ENCODE measurements at places on chromosomes 7 and 10. TPM values are rescaled to one million over a fixed set of nuclear protein-coding genes. Genes with fewer than 3 reads are reported as not detected.

DNA sequence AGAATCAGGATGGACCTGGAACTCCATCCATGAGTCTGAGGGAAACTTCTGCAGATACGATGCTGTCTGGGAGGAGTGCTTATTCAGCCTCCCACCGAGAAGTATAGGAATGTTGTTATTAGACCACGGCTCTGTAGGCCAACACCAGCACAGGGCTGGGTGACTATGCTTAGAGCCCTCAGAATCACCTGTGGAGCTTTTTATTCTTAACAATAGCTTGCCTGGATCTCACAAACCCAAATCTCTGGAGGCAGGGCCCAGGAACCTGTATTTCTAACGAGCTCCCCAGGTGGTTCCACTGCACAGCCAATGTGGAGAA, 55.6 kb upstream of the ARID5B start:
- DNase-seq = no peak

DNA sequence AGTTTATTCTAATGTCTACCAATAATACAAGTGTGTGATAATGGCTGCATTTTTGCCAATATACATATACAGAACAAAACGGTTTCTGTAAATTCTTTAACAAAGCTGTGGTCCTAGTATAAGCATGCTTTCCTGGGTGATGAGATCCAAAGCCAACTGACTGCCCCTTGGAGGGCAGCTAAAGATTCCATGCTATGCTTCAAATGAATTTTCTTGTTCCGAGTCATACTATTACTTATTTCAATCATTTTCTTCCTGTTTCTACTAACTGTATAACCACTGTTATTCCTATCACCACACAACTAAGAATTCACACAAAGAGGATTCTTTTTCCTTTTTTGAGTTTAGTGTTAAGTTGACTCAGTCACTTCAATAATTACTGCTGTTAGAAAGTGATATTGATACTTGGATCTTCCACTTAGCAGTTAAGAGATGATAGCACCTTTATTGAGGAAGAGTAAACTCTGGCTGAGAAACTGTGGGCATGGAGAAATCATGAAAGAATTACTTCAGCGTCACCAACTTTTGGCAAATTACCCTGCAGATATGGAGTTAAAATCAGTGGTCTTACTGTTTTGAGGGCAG, 197.5 kb downstream of the ARL4A start:
- DNase-seq = no peak

- no peak for DNase-seq
Measured at GRCh38 chr7:1632506-1632905, 37.6 kb upstream of the ELFN1 start.

- no peak for DNase-seq
Measured at GRCh38 chr7:80935991-80936780, 17.3 kb upstream of the SEMA3C start.

- no peak for DNase-seq
Measured at GRCh38 chr10:44965104-44965503, 5.5 kb downstream of the RASSF4 start.

- DNase-seq = no peak
Measured at GRCh38 chr10:126576336-126576735, 94.2 kb downstream of the C10orf90 start.

GRCh38 chr7:51011710-51012350, 229.1 kb upstream of the GRB10 start:
- DNase-seq = no peak

DNA sequence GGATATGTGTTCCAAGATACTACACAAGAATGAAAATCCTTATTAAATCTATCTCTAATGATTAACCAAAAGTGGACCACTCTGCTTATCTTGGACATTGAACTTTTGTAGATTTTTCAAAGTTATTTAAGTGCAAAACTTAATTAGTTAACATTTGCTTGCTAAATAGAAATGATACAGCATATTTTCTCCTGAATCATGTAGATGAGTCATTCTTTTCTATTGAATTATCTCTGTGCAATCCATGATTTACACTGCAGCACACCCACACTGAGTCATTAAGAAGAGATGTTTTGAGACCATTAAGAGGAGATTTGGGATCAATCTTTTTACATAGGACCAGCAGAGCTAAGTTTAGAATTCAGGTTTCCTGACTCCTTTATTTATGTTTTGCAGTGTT, 6.6 kb upstream of the ABCC2 start:
- no peak for DNase-seq

DNA sequence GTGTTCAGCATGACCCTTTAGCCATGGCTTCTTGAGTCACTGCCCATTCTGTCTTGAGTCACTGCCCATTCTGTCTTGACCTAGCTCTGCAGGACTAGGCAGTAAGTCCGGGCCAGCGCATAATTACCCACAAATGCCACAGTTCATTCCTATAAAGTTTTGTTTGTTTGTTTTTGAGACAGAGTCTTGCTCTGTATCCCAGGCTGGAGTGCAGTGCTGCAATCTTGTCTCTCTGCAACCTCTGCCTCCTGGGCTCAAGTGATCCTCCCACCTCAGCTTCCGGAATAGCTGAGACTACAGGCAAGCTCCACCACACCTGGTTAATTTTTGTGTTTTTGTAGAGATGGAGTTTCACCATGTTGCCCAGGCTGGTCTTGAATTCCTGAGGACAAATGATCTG, 32.7 kb upstream of the TARP start:
- DNase-seq = no peak

- no peak for DNase-seq
Measured at GRCh38 chr7:27121684-27122076, 8.9 kb downstream of the HOXA4 start.

GRCh38 chr7:20954711-20955619, 168.3 kb upstream of the SP8 start:
- DNase-seq = no peak

Gene LIPN
- total RNA-seq = 0.22 TPM

Gene OGA
- total RNA-seq = 79.8 TPM

Gene IFIT2
- total RNA-seq = 7.0 TPM

Gene CPEB3
- 18.0 TPM for total RNA-seq

Gene DRGX
- total RNA-seq = not detected

Gene NPFFR1
- total RNA-seq = 0.02 TPM

Data from left ventricle myocardium superior (tissue), 1 donor.